ENCODE measurements at places on chromosomes 1 and 21. TPM values are rescaled to one million over a fixed set of nuclear protein-coding genes. Genes with fewer than 3 reads are reported as not detected.

The TTC4 gene
- 28.0 TPM for total RNA-seq

The KRTAP21-2 gene
- not detected for total RNA-seq

The FUCA1 gene
- total RNA-seq = 3.8 TPM

The RCSD1 gene
- total RNA-seq = 0.57 TPM

The SLC16A1 gene
- 65.5 TPM for total RNA-seq

The ZFYVE9 gene
- 38.8 TPM for total RNA-seq

The SFPQ gene
- total RNA-seq = 152 TPM

- no peak for DNase-seq
Measured at GRCh38 chr1:86860424-86860823, 53.5 kb downstream of the SELENOF start.

- no peak for DNase-seq
Measured at GRCh38 chr1:150513351-150513791, 2.2 kb upstream of the FALEC start.

- no peak for DNase-seq
Measured at GRCh38 chr1:107048241-107048640, 8.2 kb upstream of the PRMT6 start.

DNA sequence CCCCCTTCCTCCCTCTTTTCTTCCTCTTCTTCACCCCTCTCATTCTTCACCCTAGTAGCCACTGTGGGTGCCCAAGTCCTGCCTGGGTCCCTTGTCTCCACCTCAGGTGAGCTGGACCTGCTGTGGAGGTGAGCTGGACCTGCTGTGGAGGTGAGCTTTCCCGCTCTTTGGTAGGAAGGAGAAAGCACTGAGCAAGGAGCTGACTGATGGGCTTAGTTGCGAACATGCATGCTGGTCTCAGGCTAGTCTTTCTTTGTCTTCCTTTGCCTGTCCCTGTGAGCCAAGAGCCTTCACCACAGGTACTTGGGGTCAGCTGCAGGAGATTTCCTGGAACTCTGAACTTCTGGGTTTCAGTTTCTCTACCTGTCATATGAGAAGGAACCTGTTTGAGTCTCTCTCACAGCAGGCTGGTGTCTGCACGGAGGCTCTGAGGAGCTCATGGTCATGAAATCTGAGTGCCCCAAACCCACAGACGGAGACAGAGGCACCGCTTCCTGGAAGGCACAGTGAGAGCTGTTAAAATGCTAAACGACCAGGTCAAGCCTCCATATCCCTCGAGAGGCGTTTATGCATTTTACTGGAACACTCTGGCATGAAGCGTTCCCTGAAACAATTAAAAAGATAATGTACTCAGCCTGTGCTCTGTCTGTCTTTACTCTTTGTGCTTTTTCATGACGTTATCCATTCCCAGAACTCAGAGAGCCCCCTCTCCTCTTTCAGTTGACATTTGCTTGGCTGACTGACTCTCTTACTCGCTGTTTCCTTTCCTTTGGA lies 69.5 kb downstream of the RHOU start:
- peak; percentile 9 for DNase-seq

DNA sequence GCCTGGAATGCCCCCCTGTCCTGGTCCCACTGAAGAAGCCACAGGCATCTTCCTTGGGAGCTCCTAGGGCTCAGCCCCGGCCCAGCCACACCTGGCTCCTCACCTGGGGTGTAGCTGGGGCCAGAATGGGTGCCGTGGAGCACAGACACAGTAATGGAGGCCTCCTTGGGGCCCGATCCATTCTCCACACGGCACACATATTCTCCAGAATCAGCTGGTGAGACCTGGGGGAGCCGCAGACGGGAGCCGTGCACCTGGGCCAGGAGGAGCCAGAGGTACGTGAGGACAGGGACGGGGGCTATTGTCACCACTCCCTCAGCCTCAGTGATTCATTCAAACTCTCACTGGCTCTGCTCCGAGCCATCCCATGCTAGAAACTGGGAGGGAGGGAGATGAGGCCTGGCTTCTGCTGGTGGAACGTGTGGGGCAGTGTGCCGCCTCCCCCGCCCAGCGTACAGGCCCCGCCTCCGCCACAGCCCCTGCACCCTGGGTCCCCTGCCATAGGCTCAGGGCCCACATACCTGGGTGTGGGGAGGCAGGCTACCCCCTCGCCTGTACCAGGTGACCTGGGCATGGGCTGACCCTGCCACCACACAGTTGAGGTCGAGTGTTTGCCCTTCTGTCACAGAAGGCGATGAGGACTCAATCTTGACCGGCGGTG lies 42.2 kb downstream of the LDLRAD2 start:
- no peak for DNase-seq

- DNase-seq = no peak
Measured at GRCh38 chr1:185804206-185804605, 70.0 kb downstream of the HMCN1 start.

GRCh38 chr1:67170751-67171573 lies 4.7 kb downstream of the IL23R start:
- no peak for DNase-seq

DNA sequence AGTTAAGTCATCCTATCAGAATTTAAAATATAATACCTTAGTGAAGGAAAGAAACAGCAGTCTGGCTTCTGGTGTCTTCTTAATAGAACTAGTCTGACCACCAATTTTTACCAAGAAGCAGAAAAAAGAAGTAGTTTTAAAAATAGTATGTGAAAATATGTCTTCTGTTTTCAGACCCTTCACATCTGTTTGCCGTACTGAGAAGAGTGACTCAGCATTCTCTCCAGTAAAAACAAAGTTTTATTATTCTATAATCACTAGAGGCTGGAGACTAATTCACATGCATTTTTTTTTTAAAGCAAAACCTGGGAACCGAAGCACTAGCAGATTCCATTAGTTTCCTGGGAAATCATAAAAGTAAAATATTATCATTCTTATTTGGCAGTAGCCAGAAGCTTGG lies 163.8 kb downstream of the COL24A1 start:
- DNase-seq = peak; percentile 64

DNA sequence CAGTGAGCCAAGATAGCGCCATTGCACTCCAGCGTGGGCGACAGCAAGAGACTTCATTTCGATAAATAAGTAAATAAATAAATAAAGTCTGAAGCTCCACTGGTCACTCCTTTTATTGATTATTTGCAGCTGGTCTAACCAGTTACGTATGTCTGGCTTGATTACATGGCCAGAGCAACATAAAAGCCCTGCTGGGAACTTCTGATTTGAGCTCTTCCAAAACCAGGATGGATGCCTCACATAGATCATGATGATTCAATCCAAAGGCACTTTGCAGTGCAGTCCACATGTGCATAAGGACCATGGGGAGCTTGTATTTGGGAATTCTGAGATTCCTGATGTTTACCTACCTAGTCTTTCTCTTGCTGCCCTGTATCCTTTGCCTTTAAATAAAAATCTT lies 24.0 kb downstream of the NSUN4 start:
- peak; percentile 12 for DNase-seq

GRCh38 chr1:173580658-173581057 lies 22.2 kb downstream of the SLC9C2 start:
- no peak for DNase-seq

DNA sequence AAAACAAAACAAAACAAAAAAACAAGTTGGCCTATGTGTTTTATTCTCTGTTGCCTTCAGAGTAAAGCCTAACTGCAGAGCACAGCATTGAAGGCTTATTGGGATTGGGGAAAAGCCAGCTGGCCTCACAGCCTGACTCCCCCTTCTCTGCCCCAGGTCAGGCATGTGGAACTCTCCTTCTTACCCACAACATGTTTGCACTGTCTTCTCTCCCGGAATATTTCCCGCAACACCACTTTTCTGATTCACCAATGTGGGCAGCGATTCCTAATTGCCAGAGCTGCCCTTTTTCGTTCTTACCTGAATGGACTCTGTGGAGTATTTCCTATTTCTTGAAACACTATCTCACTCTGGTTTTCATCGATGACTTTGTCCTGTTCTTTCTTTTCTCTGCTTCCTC lies 2.8 kb upstream of the TARBP1 start:
- no peak for DNase-seq

- DNase-seq = peak; percentile 7
Measured at GRCh38 chr1:163230827-163231226, 28.1 kb upstream of the RGS5 start.

- no peak for DNase-seq
Measured at GRCh38 chr1:41653574-41653973, 169.1 kb upstream of the EDN2 start.

GRCh38 chr1:108505763-108506070 lies 54.2 kb upstream of the EEIG2 start:
- no peak for DNase-seq

DNA sequence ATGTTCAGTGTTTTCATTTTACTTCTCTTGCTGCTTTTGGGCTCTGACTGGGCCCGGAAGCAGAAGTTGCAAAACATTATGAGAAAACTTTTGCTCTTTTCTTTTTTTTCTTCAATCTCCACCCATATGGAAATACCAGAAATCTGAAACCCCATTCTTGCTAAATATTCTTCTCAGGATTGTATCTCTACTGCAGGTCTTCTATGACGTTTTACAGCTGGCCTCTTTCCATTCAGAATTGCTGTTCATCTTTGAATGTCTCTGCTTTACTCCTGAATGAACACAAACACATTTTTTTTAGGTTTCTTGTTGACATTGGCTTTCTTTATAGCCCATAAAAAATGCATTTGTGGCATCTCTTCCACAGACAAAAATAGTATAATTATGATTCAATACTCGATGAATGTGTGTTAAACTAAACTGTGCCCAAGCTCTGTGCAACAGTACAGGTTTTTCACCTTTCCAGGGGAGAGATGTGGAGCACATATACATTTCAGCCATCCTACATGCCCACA lies 18.8 kb downstream of the PTPRC start:
- peak; percentile 98 for DNase-seq

DNA sequence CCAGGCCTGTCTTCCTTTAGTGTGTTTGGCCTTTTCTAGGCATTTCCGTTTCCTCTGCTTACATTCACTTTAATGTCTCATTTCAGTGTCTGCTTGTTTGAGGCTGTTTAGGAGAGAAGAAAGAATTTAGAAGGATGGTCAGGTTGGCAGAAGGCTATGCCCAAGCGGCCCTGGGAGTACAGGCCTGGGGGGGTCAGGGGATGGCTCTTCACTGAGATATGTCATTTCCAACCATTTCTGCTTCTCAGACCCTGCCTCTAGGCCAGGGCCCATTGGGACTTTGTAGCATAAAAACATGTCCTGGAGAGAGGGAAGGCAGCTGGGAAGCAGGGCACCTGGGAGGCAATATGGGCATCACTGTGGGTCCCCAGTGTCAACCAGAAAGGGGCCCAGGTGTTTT lies 86.0 kb downstream of the DDX20 start:
- no peak for DNase-seq

- no peak for DNase-seq
Measured at GRCh38 chr1:203057911-203058675, 27.7 kb downstream of the MYOG start.

DNA sequence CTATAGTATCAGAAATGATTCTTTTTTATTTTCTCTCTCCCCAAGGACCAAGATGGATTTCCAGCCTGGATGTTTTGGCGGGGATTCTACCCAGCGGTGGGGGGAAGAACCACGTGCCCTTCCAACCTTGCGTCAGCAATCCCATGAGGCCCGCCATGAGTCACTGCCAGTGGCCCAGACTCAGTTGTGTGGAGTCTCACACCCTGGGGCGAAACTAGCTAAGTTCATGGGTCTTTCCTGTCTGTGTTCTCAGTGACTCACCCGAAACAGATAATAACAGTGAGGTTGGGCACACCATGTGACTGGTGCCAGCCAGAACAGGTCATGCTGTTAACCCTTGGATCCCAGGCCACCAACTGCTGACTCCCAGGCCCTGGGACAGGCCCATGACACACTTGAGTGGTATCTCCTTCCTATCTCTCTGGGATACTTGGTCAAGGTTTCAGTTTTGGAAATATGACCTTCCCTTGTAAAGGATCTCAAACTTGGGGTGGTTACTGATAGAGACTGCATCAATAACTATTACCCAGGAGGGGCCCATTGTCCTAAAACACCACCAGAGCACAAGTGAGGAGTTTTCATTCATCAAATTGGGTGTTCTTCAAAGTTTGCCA lies 98.0 kb upstream of the DUSP10 start:
- peak; percentile 87 for DNase-seq

DNA sequence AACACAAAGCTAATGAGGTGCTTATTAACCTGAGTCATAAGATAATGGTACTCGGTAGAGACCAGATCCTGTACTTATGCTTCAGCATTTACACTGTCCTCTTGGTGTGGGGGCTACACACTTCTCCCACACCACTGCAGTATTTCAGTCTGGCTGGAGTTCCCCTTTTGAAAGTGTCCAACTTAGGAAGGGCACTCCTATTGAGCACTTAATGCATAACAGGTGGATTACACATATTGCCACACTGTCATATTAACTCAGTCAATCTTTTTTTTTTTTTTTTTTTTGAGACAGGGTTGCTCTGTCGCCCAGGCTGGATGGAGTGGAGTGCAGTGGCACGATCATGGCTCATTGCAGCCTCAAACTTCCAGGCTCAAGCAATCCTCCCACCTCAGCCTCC lies 1.5 kb downstream of the GPATCH4 start:
- DNase-seq = no peak

DNA sequence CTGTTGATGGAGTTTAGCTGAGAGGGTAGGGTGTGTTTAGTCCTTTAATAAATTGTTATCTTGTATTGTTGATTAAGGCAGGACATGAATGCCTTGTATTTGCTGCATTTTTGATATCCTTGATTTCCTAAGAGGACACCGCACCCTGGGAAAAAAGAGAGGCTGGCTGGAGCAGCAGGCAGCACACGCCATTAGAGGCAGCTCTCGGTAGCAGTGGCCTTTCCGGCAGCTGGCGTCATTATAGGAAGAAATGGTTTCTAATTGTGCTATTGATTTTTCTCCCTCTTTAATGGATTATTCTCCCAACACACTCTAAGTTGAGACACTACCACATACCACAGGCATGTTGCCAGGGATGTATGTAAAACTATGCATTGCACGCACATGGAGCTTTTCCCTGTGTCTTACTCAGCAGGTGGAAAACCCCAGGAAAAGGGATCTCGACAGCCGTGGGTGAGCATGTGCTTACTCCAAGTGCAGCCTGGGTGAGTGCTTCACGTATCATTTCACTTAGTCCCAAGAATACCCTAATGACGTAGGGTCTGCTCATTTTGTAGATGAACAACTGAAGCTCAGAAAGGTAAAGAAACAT lies 440.4 kb upstream of the RUNX1 start:
- no peak for DNase-seq

GRCh38 chr1:1626207-1627141 lies 5.5 kb upstream of the MMP23B start:
- DNase-seq = no peak
